ENCODE measurements at places on chromosomes 12 and 14.

DNA sequence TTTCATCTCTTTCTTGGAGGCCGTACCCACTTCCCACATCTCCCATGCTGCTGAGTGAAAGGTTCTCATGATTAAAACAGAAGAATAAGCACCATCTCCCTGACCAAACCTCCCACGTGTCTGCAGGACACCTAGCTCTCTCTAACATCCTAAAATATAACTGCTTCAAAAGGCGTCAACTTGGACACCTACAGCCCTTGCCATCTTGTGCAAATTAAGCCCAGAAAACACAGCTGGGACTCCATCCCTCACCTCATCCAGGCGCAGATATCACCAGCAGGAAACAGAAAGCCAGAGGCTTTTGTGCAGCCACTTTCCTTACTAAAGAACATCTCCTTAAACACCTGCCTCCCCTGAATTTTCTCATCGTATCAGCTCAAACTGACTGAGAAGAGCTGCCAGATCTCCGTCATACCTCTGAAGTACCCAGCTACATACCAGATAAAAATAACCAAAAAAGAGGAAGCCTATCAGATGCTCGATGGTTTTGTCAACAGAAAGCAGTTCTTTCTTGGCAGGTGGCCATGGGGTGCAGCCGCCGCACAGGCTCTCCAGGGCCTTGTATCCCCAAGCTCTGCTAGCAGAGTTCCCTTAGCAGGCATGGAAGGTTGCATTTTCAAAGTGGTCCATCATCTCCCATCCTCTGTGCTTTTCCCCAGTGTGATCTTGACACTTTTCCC, 28.8 kb downstream of the MAP3K9 start:
- DNase-seq = no peak

DNA sequence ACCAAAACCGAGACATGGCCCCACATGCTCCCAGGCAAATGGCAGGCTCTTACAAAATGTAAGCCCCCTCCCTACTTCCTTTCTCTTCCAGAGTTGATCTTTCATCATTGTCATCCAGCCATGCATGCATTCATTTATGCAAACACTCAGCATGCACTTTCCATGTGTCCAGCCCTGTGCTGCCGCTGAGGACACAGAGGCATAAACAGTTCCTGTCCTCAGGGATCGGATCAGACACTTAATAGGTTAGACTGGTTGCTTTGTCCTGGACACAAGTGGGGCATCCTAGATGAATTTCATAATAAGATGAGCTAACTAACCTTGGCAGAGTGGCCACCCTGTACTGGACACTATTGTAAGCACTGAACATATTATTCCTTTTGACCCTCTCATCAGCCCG, 23.1 kb downstream of the PRIMA1 start:
- no peak for DNase-seq

- DNase-seq = no peak
Observed at GRCh38 chr12:108461058-108461660, 53.9 kb upstream of the FICD start.

DNA sequence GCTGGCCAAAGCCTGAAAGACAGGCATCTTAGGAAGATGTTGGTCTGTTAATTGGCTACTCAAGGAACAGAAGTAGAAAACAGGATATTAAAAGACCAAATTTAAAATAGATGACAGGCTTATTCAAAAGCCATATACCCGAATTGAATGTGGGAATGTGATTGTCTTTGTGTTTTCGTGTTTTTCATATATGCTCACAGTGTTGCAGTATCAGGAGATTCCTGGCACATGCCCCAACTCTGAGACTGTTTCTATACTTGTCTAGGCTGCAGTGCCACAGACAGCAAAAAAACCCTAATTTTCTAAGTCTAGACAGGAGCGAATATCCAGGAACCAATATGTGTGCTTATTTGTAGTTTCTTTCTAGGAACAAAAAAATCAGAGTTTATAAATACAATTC, 57.4 kb upstream of the KRR1 start:
- no peak for DNase-seq

- DNase-seq = no peak
Observed at GRCh38 chr14:95037273-95037672, 120.1 kb downstream of the DICER1 start.

DNA sequence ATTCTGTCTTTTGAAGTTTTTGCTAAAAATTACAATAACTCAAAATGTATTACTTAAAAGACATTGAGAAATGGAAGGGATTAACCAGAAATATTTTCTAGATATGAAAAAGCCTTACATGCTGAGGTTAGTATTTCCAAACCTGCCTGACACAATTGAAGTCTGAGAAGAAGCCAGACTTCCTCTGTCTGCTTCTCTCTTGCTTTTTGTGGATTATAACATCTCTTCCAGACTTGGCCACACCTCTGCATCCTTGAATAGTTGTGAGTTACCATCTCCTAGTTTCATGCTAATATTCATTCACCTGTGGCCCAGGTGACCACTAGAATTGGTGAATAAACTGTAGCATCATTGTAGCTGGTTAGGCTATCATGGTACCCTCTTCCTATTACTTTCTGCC, 497.6 kb downstream of the SLC16A7 start:
- DNase-seq = no peak

DNA sequence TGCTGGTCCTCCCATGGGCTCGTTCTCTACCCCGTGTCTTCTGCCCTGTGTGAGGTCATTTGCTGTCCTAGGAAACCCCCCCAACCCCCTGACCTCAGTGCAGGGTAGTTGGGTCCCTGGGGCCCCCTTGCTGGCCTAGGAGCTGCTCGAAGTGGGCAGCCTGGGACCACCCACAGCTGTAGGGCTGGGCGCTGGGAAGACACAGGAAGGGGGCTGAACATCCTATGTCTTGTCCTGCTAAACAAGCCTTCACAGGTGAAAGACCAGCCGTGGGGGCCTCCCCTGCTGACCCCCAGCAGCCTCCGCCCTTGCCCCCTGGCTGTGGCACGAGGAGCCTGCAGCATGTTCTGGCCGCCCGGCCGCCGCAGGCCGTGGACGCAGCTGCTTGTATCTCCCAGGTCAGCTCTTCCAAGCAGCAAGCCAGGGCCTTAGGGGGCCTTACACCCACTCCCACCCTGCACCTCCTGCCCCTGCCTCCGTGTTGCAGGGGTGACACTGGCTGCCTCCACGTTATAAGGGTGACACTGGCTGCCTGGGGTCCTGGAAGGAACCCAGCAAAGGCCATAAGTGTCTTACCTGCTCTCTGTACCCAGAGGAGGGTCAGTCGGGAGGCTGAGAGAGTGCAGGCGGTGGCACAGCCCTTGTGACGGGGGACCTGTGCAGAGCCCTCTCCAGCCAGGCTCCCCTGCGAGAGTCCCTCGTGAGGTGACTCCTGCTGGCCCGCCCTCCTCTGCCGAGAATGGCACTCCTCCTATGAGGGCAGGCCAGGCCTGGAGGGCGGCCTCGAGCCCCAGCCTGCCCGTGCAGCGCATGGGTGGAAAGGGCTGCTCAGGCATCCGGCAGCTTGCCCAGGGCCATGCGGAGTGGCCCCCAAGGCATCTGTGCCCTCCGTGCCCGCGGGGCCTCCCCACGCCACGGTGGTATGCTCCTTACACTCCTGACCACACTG, 11.5 kb upstream of the TEX22 start:
- DNase-seq = no peak

GRCh38 chr14:106694638-106695393, 1168.4 kb downstream of the TMEM121 start:
- peak; percentile 39 for DNase-seq

DNA sequence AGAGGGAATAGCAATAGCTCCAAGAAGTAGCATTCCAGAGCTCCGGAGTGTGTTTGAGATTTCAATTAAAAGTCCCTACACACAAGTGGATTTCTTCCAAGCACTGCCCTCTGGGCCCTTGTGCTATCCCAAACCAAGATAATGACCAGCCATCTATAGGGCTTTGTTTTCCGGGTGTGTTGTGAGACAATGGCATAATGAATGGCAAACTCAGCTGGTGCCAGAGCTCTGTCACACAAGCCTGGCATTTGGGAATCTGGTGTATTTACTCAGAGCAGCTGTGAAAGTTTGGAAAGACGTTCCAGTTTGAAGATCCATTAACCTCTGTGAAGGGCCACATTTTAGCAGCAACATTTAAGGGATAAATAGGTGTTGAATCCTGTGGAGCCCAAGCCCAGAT, 61.2 kb upstream of the TMTC2 start:
- DNase-seq = no peak
